ENCODE measurements at places on chromosomes 6 and 20. TPM values are rescaled to one million over a fixed set of nuclear protein-coding genes. Genes with fewer than 3 reads are reported as not detected.

- no peak overlapping the region for H3K4me3 ChIP-seq
- DNase-seq = no peak
- H3K4me1 ChIP-seq = peaks cover 1% of the 10 kb centered on the region
- H3K27ac ChIP-seq = no peak overlapping the region
- no peaks in the 10 kb centered on the region for H3K36me3 ChIP-seq
Measured at GRCh38 chr6:21828704-21829103, 235.2 kb downstream of the SOX4 start.

GRCh38 chr6:34484899-34485298, 19.0 kb downstream of the PACSIN1 start:
- no peak overlapping the region for H3K4me3 ChIP-seq
- H3K36me3 ChIP-seq = no peaks in the 10 kb centered on the region
- no peak overlapping the region for H3K27ac ChIP-seq
- no peaks in the 10 kb centered on the region for H3K27me3 ChIP-seq
- DNase-seq = no peak

- H3K27me3 ChIP-seq = no peaks in the 10 kb centered on the region
- peaks cover 4% of the 10 kb centered on the region for H3K36me3 ChIP-seq
- H3K4me3 ChIP-seq = no peak overlapping the region
- H3K27ac ChIP-seq = no peak overlapping the region
- no peaks in the 10 kb centered on the region for H3K4me1 ChIP-seq
- DNase-seq = no peak
Measured at GRCh38 chr20:2116170-2116940, 14.7 kb downstream of the STK35 start.

GRCh38 chr6:56694002-56694401, 51.3 kb upstream of the DST start:
- no peak for DNase-seq
- no peak overlapping the region for H3K4me3 ChIP-seq
- no peaks in the 10 kb centered on the region for H3K27me3 ChIP-seq

DNA sequence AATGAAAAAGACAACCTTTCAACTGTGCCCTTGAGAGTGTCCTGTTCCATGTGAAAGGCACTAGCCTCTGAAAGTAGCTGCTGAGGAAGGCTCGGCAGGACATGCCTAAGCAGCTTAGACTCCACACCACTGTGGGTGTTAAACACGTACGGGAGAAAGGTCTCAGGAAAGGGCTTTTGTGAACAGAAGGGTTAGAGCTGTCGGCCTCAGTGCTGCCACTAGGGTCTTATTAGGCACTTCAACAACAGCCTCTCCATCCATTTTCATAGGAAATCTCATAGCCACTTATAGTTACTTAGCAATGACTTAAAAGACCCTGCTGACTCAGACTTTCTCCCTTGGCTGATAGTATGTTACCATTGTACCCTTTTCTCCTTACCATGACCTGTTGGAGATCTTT, 662.8 kb downstream of the TBC1D32 start:
- no peaks in the 10 kb centered on the region for H3K4me1 ChIP-seq
- DNase-seq = no peak
- H3K36me3 ChIP-seq = no peaks in the 10 kb centered on the region
- H3K27me3 ChIP-seq = no peaks in the 10 kb centered on the region
- no peak overlapping the region for H3K27ac ChIP-seq
- no peak overlapping the region for H3K4me3 ChIP-seq

DNA sequence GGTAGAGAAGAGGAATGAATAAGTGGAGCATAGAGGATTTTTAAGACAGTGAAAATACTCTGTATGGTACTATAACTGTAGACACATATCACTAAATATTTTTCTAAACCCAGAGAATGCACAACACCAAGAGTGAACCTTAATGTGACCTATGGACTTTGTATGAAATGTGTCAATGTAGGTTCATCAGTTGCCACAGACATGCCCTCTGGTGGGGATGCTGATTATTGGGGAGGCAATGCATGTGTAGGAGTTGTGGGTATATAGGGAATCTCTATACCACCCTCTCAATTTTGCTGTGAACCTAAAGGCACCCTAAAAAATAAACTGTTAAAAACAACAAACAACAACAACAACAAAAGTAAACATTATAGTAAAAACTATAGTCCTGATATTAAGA, 293.7 kb downstream of the RNF144B start:
- H3K4me1 ChIP-seq = no peaks in the 10 kb centered on the region
- no peak overlapping the region for H3K27ac ChIP-seq
- DNase-seq = no peak
- no peaks in the 10 kb centered on the region for H3K36me3 ChIP-seq

DNA sequence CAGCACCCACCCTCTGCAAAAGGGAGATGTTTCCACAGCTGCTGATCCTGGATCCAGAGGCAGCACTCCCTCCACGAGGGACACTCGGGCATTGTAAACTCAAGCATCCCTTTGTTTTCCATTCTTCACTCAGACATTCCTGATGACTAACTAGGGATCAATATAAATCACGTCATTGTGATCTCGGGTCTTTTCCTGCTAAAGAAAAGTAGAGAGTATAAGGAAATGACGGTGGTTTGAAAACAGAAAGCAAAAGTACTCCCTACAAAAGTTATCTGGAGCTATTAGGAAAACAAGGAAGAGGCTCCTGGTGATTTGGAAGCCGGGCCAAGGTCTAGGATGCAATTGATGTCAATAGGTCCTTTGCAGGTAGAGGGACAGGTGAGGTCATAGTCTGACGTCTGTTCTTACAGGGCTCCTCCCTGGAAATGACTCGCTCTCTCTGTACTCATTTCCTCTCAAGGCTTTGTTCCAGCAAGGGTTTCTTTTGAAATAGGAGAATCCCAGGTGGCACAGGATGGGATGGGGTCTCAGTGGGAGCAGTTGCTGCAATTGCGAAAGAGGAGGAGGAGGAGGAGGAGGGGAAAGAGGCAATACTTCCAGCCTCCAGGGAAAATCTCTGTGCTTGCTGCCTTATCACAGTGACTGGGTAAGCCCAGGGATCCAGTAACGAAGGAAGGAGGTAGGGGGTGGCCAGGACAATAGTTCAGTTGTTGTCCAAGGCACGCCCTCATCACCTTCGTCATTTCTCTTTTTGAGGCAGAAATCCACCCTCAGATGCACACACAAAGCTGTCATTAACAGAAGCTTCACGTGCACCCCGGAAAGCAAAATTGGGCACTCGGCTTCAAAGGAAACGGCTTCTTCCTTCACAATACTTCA, 222.8 kb downstream of the LY86 start:
- no peak overlapping the region for H3K27ac ChIP-seq
- no peaks in the 10 kb centered on the region for H3K27me3 ChIP-seq
- no peaks in the 10 kb centered on the region for H3K36me3 ChIP-seq

GRCh38 chr6:6293317-6293716, 27.1 kb downstream of the F13A1 start:
- H3K27me3 ChIP-seq = no peaks in the 10 kb centered on the region
- H3K36me3 ChIP-seq = no peaks in the 10 kb centered on the region
- H3K4me1 ChIP-seq = no peaks in the 10 kb centered on the region
- no peak overlapping the region for H3K27ac ChIP-seq
- no peak overlapping the region for H3K4me3 ChIP-seq

- H3K36me3 ChIP-seq = no peaks in the 10 kb centered on the region
- DNase-seq = no peak
- no peak overlapping the region for H3K27ac ChIP-seq
- H3K4me1 ChIP-seq = no peaks in the 10 kb centered on the region
- H3K4me3 ChIP-seq = no peak overlapping the region
Measured at GRCh38 chr20:4095639-4096038, 80.3 kb upstream of the RNF24 start.

GRCh38 chr6:52286798-52287432, 2.4 kb upstream of the MCM3 start:
- H3K4me3 ChIP-seq = no peak overlapping the region
- H3K27me3 ChIP-seq = no peaks in the 10 kb centered on the region
- no peaks in the 10 kb centered on the region for H3K36me3 ChIP-seq
- no peak overlapping the region for H3K27ac ChIP-seq

- H3K27ac ChIP-seq = no peak overlapping the region
- no peaks in the 10 kb centered on the region for H3K4me1 ChIP-seq
- no peak overlapping the region for H3K4me3 ChIP-seq
- DNase-seq = no peak
Measured at GRCh38 chr20:3077618-3078134, 6.3 kb downstream of the OXT start.

The GLP1R gene
- total RNA-seq = not detected

The C20orf144 gene
- total RNA-seq = 0.16 TPM

The SPATS1 gene
- not detected for total RNA-seq

The DYNLT2 gene
- 1.2 TPM for total RNA-seq

The DIDO1 gene
- 64.2 TPM for total RNA-seq

The TMEM14C gene
- 72.8 TPM for total RNA-seq

The TRIM40 gene
- not detected for total RNA-seq

Data from aorta (tissue), 5 donors.